Glutamatergic neuron (in vitro differentiated cells): ENCODE measurements at places on chromosomes 3 and 15.

DNA sequence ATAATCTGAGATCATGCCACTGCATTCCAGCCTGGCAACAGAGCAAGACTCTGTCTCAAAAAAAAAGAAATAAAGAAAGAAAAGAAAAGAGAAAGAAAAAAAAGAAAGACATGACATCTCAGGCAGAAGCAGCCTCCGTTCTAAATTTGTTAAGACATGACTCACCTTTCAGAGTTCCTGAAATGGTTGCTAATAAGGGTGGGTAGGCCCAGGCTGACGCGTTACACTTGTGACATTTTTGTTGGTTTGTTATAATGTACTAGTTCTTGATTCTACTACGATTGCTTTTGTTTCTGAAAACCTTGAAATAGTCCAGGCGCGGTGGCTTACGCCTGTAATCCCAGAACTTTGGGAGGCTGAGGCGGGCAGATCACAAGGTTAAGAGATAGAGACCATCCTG, 21.0 kb downstream of the SLC25A20 start:
- no peak for DNase-seq

- DNase-seq = no peak
Measured at GRCh38 chr15:38688761-38689160, 124.1 kb upstream of the RASGRP1 start.

- DNase-seq = no peak
Measured at GRCh38 chr15:34297059-34297458, 40.5 kb downstream of the SLC12A6 start.

DNA sequence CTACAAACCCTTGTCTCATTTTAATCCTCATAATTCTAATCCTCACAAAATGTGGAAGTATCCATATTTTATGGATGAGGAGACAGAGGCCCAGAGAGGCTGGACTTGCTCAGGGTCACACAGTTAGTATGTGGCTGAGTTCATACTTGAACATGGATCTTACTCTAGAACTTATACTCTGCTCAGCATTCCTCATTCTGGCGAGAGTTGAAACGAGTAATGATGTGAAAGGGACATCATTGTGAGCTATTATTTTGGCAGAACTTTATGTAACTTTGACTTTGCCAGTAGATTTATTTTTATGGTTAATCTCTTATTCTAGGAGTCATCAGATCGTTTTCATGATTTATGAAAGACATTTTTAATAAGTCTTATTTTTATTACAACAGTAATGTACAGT, 17.5 kb downstream of the AKAP13 start:
- DNase-seq = no peak

- no peak for DNase-seq
Measured at GRCh38 chr15:58138106-58138505, at the start of gene AQP9. AQP9 (plus strand) TSS chr15:58138381; CDS start chr15:58138566, 185 bp downstream.

- DNase-seq = no peak
Measured at GRCh38 chr3:150411546-150411945, 3.4 kb downstream of the TSC22D2 start.

DNA sequence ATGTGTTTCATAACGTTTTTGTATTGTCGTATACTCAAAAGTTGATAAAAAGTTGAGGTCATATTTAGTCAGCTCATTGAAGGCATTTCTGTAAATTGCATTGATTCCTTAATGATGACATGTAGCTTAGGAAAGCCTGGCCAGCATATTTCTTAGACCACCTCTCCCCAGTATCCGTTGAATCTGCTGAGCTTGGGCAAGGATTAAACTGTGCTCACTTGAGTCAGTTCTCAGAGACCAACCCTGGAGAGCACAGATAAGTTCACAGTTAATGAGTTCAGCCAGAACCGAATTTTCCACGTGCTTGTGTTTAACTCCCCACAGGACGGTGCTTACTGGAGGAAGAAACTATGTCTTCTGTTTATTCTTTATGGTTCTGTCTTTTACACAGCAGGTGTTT, 132.7 kb downstream of the SLC25A26 start:
- no peak for DNase-seq

- no peak for DNase-seq
Measured at GRCh38 chr3:5488771-5489170, 301.3 kb downstream of the EDEM1 start.

- DNase-seq = no peak
Measured at GRCh38 chr3:60854791-60855190, 396.5 kb downstream of the FHIT start.
